ENCODE measurements at places on chromosomes 13 and 19. TPM values are rescaled to one million over a fixed set of nuclear protein-coding genes. Genes with fewer than 3 reads are reported as not detected.

Gene URAD
- not detected for total RNA-seq

Gene ZNF98
- total RNA-seq: 0.61 TPM

Gene ATP7B
- total RNA-seq: 6.8 TPM

Gene ATP13A1
- total RNA-seq: 70.4 TPM

Gene LMTK3
- 10.7 TPM for total RNA-seq

All from lung (tissue), 17 donors.